Fibroblast of lung (primary cell): ENCODE measurements at places on chromosomes 12 and 14. TPM values are rescaled to one million over a fixed set of nuclear protein-coding genes. Genes with fewer than 3 reads are reported as not detected.

Gene EIF2S3B
- total RNA-seq = 1.7 and 1.8 TPM in 2 replicates

Gene DIO3
- total RNA-seq = 0.17 and 1.0 TPM in 2 replicates

Gene GDF3
- not detected in 2 replicates for total RNA-seq

Gene MANSC1
- total RNA-seq = 1.3 and 1.8 TPM in 2 replicates

Gene KRT3
- total RNA-seq = not detected in 2 replicates

Gene TMPRSS12
- not detected in 2 replicates for total RNA-seq

Gene HOMEZ
- total RNA-seq = 3.3 and 4.6 TPM in 2 replicates

Gene RAB5B
- total RNA-seq = 46.2 and 55.3 TPM in 2 replicates

Gene PPP1CC
- 98.9 and 112 TPM in 2 replicates for total RNA-seq

Gene CCDC85C
- total RNA-seq = 2.6 and 9.6 TPM in 2 replicates

Gene RNASE1
- not detected in 2 replicates for total RNA-seq

Gene LRRC10
- not detected in 2 replicates for total RNA-seq

Gene ANKRD33
- under 0.01 TPM in 1 of 2 replicates, not detected in the other for total RNA-seq

Gene TSHR
- total RNA-seq = not detected in 2 replicates

Gene TAS2R10
- total RNA-seq = 0.50 and 0.51 TPM in 2 replicates

Gene ANO4
- 11.3 and 42.3 TPM in 2 replicates for total RNA-seq

Gene IRAK3
- total RNA-seq = 7.4 and 11.1 TPM in 2 replicates

Gene EEA1
- total RNA-seq = 38.0 and 46.4 TPM in 2 replicates

Gene AICDA
- not detected in 2 replicates for total RNA-seq

Gene FBLN5
- 13.4 and 33.4 TPM in 2 replicates for total RNA-seq

Gene LRP6
- total RNA-seq = 39.3 and 39.5 TPM in 2 replicates

Gene KLRC3
- total RNA-seq = not detected in 2 replicates

Gene AQP2
- total RNA-seq = not detected in 2 replicates

Gene NPAS3
- 0.26 and 0.50 TPM in 2 replicates for total RNA-seq

Gene NAA25
- total RNA-seq = 16.9 and 18.8 TPM in 2 replicates

Gene SERPINA9
- total RNA-seq = not detected in 2 replicates

Gene SAMD15
- 0.33 and 0.77 TPM in 2 replicates for total RNA-seq

Gene RIMBP2
- under 0.01 and 0.17 TPM in 2 replicates for total RNA-seq

Gene SELPLG
- total RNA-seq = 0.51 and 1.5 TPM in 2 replicates

Gene ANGEL1
- 5.1 and 6.6 TPM in 2 replicates for total RNA-seq

Gene GRIP1
- 0.26 TPM in 1 of 2 replicates, not detected in the other for total RNA-seq

Gene LTBP2
- 243 and 514 TPM in 2 replicates for total RNA-seq

Gene PPHLN1
- total RNA-seq = 43.1 and 47.6 TPM in 2 replicates

Gene CPNE6
- not detected in 2 replicates for total RNA-seq

Gene SMAGP
- total RNA-seq = 5.1 and 11.6 TPM in 2 replicates

Gene EMP1
- total RNA-seq = 27.5 and 53.5 TPM in 2 replicates

Gene E2F7
- 4.6 and 9.7 TPM in 2 replicates for total RNA-seq

Gene SPTB
- total RNA-seq = under 0.01 TPM in 1 of 2 replicates, not detected in the other

Gene PLXNC1
- total RNA-seq = 49.6 and 86.9 TPM in 2 replicates

Gene NRIP2
- total RNA-seq = under 0.01 and 0.17 TPM in 2 replicates

Gene GCH1
- 1.5 and 6.4 TPM in 2 replicates for total RNA-seq

Gene AHNAK2
- 47.8 and 106 TPM in 2 replicates for total RNA-seq

Gene TAS2R42
- total RNA-seq = not detected in 2 replicates

Gene TRHDE
- total RNA-seq = 5.9 and 7.3 TPM in 2 replicates

Gene TBX5
- 13.1 and 16.8 TPM in 2 replicates for total RNA-seq

Gene C3AR1
- total RNA-seq = 0.17 TPM in 1 of 2 replicates, not detected in the other

Gene IPO4
- total RNA-seq = 22.6 and 25.3 TPM in 2 replicates

Gene FAM90A1
- total RNA-seq = 0.26 and 0.33 TPM in 2 replicates

Gene VRTN
- total RNA-seq = not detected in 2 replicates

Gene JAG2
- total RNA-seq = 1.8 TPM in 2 replicates
